Activated naive CD4-positive, alpha-beta T cell (primary cell): ENCODE measurements at places on chromosomes 1 and 21.

DNA sequence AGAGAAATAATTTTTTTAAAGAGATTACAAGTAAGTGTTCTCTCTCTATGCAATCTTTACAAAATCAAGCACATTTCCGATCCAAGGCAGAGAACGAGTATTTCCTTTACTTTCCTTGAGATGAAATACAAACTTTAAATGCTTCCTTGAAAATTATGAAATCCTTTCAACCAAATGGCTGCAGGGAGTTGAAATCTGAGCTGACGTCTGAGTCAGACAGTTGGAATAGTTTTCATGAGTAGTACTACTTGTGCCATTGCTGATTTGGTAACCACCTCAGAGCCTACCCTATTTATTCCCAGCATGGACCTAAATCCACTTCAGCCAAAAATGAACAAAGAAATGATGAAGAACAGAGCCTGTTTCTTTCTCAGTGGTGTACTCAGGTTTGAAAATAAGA, 183.6 kb downstream of the GIPC2 start:
- no peak for DNase-seq

GRCh38 chr1:166808952-166809351, 30.3 kb upstream of the POGK start:
- no peak for DNase-seq

DNA sequence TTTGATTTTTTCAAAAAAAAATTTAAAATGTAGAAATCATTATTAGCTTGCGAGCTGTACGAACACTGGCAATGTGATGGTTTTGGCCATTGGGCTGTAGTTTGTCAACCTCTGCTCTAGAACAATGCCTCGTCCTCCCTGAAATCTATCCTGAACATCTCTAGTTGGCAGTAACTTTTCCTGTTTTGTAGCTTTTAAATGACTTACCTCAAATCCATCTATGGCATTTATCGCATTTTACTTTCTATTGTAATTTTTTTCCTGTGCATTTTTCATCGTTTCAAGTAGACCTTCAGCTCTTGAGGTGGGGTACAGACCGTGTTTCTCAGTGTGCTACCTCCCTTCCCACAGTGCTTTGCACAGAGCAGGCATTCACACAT, 30.4 kb upstream of the A3GALT2 start:
- no peak for DNase-seq

DNA sequence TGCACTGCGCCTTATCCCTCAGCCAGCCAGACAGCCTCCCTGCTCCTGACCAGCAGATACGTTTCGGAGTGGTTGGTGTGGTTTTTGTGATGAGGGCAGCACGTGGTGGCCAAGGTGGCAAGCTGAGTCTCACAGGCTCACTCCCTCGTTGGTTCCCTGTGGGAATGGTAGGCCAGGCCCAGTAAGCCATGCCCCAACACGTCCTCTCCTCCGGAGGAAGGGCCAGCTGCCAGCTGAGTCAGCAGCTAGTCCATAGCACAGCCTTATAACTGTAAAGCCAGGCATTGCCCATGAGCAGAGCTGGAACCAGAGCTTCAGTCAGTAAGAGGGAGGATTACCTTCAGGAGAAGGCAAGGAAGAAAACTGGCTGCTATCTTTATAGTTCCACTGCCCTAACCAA, 29.5 kb downstream of the SZRD1 start:
- DNase-seq: no peak

DNA sequence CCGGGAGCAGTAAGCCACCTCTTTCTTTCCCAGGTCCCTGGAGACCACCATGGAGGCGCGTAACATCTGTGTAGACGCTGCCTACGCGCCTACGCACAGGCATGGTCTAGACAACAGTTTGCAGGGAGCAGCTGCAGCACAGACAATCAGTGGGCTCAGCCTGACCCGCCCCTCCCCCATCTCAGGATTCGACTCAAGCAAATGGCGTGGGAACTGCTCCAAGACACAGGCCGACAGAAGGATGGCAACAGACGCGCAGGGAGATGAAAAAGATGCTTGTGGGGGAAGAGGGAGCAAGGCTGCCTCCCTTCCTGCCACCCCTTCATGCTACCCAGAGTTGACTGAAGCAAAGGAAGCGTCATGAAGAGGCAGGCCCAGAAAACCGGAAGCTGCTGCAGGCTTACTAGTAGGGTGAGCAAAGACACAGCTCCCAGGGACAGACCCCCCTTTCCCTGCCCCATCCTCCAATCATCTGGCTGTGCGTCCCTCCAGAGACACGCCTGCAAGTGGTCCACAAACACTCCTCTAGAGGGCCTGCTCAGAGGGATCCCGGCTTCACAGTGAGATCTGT, 19.5 kb downstream of the STK40 start:
- DNase-seq: no peak

DNA sequence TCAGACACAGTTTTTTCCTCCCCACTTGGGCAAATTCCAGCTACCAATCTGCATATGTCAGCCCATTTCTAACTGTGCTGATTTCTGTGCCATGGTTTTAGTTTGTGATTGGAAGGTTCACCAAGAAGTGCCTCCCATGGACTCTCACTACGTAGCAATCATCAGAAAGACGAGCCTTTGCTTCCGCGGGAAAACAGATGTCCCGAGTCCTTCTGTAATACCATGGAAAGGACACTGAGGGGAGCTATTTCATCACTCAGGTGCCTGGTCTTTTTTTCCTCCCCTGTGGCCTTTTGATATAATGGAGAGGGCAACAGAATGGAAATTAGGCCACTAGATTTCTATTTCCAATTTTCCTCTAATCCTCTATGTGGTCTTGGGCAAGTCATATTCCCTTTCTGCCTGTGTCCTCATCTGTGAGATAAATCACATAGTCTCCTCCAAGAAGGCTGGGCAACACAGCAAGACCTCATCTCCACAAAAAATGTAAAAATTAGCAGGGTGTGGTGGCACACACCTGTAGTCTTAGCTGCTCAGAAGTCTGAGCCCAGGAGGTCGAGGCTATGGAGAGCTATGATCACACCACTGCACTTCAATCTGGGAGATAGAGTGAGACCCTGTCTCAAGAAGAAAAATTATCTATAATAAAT, 24.8 kb downstream of the LEMD1 start:
- DNase-seq: no peak
